ENCODE measurements at places on chromosomes 4 and X. TPM values are rescaled to one million over a fixed set of nuclear protein-coding genes. Genes with fewer than 3 reads are reported as not detected.

- no peaks in the 10 kb centered on the region for H3K4me1 ChIP-seq
- no peak for DNase-seq
- H3K27me3 ChIP-seq = no peaks in the 10 kb centered on the region
- no peak overlapping the region for H3K27ac ChIP-seq
- no peak overlapping the region for H3K4me3 ChIP-seq
Observed at GRCh38 chrX:50643525-50644137, 170.4 kb downstream of the SHROOM4 start.

Gene NXF2
- not detected for polyA plus RNA-seq

Gene AKAP4
- polyA plus RNA-seq = not detected

- no peak overlapping the region for H3K27ac ChIP-seq
- H3K4me1 ChIP-seq = peaks cover 13% of the 10 kb centered on the region
- no peak overlapping the region for H3K4me3 ChIP-seq
- no peaks in the 10 kb centered on the region for H3K27me3 ChIP-seq
- no peak for DNase-seq
Observed at GRCh38 chr4:107060388-107060787, 24.3 kb upstream of the DKK2 start.

DNA sequence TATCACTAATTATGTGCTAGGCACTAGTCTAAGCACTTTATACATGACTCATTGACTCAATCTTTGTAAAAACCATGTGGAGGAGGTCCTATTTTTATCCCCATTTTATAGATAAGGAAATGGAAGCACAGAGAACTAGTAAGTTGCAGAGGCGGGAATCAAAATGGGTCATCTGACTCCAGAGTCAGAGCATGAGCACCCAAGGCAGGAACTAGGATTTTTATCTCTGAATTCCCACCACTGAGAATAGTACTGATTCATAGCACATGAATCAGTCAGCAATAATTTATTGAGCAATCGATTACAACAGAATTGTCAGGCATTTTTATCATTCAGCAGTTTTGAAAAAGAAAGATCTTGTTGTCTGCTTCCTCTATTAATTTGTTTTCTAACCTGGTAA lies 19.3 kb downstream of the SCARB2 start:
- peaks cover 40% of the 10 kb centered on the region for H3K4me1 ChIP-seq
- peak; percentile 60 for DNase-seq
- peaks cover 29% of the 10 kb centered on the region for H3K36me3 ChIP-seq
- H3K27ac ChIP-seq = peak overlapping the region; percentile 76

Gene STOX2
- not detected for polyA plus RNA-seq

- peak overlapping the region; percentile 98 for H3K27ac ChIP-seq
- no peaks in the 10 kb centered on the region for H3K36me3 ChIP-seq
- peak overlapping the region; percentile 79 for H3K4me3 ChIP-seq
- peaks cover 36% of the 10 kb centered on the region for H3K4me1 ChIP-seq
Observed at GRCh38 chr4:140755774-140756318, 339 bp downstream of the TBC1D9 start.

- H3K27me3 ChIP-seq = no peaks in the 10 kb centered on the region
- no peak overlapping the region for H3K4me3 ChIP-seq
- H3K36me3 ChIP-seq = no peaks in the 10 kb centered on the region
- peaks cover 2% of the 10 kb centered on the region for H3K4me1 ChIP-seq
- no peak overlapping the region for H3K27ac ChIP-seq
Observed at GRCh38 chrX:7164174-7164573, 16.2 kb upstream of the PUDP start.

DNA sequence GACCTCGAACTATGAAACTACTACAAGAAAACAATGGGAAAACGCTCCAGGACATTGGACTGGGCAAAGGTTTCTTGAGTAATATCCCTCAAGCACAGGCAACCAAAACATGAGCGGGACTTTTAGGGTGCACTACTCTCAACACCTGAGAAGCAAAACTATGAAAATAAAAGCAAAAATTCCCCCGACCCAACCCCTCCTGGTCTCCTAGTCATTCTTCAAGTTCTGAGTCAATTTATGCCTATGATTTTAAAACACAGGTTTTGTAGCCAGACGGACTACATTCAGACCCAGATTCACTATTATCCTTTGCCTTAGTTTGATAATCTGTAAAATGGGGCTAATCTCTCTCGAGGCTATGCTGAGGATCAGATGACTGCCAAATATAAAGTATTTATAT lies 97.0 kb downstream of the SOWAHB start:
- H3K4me1 ChIP-seq = no peaks in the 10 kb centered on the region
- H3K4me3 ChIP-seq = no peak overlapping the region
- no peak overlapping the region for H3K27ac ChIP-seq
- DNase-seq = no peak
- no peaks in the 10 kb centered on the region for H3K27me3 ChIP-seq
- no peaks in the 10 kb centered on the region for H3K36me3 ChIP-seq

- no peaks in the 10 kb centered on the region for H3K27me3 ChIP-seq
- no peaks in the 10 kb centered on the region for H3K4me1 ChIP-seq
- H3K36me3 ChIP-seq = no peaks in the 10 kb centered on the region
- no peak overlapping the region for H3K27ac ChIP-seq
- DNase-seq = no peak
Observed at GRCh38 chr4:186580669-186581068, 25.3 kb upstream of the MTNR1A start.

DNA sequence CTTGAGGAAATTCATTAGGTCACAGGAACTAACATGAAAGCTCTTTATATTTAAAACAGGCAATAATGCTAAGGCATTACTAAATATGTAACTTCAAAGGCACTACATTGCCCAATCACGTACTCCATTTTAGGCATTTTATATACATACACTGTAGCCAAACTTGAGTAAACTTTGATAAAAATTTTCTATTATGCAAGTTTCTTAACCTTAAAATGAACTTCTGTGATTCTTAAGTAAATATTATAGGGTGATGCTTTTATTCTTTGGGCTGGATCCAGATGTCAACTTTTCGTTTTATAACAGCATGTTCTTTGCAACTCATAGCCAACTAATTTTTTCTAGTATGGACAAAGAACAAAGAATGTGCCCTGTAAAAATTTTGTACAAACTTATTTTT lies 28.3 kb upstream of the MAP9 start:
- no peak overlapping the region for H3K4me3 ChIP-seq
- H3K4me1 ChIP-seq = no peaks in the 10 kb centered on the region
- DNase-seq = no peak
- H3K27ac ChIP-seq = no peak overlapping the region
- no peaks in the 10 kb centered on the region for H3K36me3 ChIP-seq
- no peaks in the 10 kb centered on the region for H3K27me3 ChIP-seq
